ENCODE measurements at places on chromosomes 16 and 17. TPM values are rescaled to one million over a fixed set of nuclear protein-coding genes. Genes with fewer than 3 reads are reported as not detected.

- peak; percentile 92 for DNase-seq
These were observed 3.0 kb downstream of the SECTM1 start for GRCh38 chr17:82330322-82331239.

GRCh38 chr16:80298676-80299075 is 242.1 kb upstream of the DYNLRB2 start:
- no peak for DNase-seq

- DNase-seq = no peak
These were observed 60.1 kb downstream of the TK2 start for GRCh38 chr16:66489818-66490217.

DNA sequence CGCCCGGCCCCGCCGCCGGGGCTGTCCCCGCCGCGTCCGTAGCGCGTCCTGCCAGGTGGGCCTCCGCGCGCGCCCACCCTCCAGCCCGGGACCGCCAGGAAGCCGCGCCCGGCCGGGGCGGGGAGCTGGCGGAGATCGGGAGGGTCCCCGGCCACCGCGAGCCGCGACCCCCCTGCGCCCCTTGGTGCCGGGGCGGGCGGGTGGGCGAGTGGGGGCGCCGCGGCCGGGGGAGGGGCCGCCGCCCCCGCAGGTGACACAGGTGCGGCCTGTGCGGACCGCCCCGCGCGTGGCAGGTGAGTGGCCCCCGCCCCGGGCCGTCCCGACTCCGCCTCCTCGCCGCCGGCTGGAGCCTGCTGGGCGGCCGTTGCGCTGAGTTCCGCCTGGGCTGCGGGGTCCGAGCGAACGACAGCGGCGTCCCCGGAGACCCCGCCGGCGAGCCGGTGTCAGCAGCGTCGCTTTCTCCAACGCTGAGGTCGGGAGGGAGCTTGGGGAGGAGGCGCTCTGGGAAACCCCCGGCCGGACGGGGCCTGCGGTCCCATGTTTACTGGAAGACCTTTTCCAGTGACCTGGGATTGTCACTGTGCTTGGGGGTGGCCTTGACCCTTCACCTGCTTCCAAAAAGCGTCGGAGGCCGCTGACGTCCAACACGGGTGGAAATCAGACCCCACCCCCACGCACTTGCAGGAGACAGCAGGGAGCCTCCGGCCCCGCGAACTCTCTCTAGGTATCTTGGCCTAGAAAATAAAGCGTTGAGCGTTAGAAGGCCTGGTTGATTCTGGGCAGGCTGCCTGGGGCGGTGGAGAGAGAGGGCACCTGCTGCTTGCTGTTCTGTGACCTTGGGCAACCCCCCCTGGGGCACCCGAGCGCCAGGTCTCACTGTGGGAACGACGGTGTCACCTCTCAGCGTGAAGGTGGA is 542 bp downstream of the KLHL36 start:
- DNase-seq = peak; percentile 62

GRCh38 chr16:78211946-78212345 is 112.5 kb downstream of the WWOX start:
- no peak for DNase-seq

GRCh38 chr17:79627766-79628690 is 17.2 kb upstream of the RBFOX3 start:
- no peak for DNase-seq

DNA sequence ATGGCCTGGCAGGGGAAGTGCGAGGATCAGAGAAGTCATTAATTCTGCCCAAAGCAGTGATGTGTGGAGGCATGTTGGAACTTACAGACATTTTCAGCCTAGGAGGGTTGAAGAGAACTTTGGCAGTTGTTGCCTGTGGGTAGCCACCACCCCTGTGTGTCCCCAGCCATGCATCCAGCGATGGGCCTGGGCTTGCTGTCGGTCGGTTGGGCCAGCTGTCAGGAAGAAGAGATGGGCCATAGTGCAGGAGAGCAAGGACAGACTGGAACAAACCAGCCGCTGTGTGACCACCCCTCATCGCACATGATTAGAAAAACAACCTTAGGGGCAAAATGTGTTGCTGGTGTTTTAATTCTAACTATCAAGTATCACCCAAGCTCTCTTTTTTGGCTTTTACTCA is 173.7 kb downstream of the CNTNAP4 start:
- DNase-seq = no peak

- no peak for DNase-seq
These were observed 8.1 kb downstream of the OR4D2 start for GRCh38 chr17:58174871-58175270.

The POLR3K gene
- polyA plus RNA-seq = 9.5 TPM

- DNase-seq = no peak
These were observed 6.6 kb upstream of the KCTD5 start for GRCh38 chr16:2675714-2676113.

The CPHXL2 gene
- polyA plus RNA-seq = 0.06 TPM

- no peak for DNase-seq
These were observed 644 bp upstream of the ARL2BP start for GRCh38 chr16:57244463-57244766.

The OR3A2 gene
- 0.06 TPM for polyA plus RNA-seq

The FBXO39 gene
- polyA plus RNA-seq = 1.8 TPM

Data from large intestine (tissue), 12 donors.